COLO829 (cell line): ENCODE measurements at places on chromosomes 4 and X.

- no peak for DNase-seq
Observed at GRCh38 chr4:15010038-15010585, 7.8 kb downstream of the CPEB2 start.

GRCh38 chr4:83568062-83568461 lies 32.2 kb downstream of the GPAT3 start:
- no peak for DNase-seq

- DNase-seq, result no peak
Observed at GRCh38 chr4:58551676-58552075, 1441.5 kb upstream of the IGFBP7 start.

- DNase-seq, result no peak
Observed at GRCh38 chr4:181224852-181225251, 1018.4 kb upstream of the TENM3 start.
